ENCODE measurements at places on chromosomes 13 and 19.

DNA sequence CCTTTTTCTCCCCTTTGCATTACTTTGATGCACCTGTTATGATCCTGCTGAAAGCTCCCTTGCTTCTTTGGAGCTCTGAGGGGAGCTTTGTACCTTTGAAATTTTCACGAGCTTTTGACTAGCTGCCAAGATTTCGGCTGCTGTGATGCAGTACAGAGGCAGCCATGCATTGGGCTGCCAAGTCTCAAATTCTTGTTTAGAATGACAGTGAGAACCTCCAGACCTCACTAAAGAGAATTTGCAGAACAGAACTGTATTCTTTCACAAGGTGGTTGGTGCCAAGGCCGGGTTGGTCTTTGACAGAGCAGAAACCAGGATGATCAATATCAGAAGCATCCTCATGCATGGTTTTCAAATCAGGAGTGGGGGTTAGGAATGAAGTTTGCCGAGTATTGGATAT lies 414.8 kb downstream of the GPC5 start:
- DNase-seq = no peak

DNA sequence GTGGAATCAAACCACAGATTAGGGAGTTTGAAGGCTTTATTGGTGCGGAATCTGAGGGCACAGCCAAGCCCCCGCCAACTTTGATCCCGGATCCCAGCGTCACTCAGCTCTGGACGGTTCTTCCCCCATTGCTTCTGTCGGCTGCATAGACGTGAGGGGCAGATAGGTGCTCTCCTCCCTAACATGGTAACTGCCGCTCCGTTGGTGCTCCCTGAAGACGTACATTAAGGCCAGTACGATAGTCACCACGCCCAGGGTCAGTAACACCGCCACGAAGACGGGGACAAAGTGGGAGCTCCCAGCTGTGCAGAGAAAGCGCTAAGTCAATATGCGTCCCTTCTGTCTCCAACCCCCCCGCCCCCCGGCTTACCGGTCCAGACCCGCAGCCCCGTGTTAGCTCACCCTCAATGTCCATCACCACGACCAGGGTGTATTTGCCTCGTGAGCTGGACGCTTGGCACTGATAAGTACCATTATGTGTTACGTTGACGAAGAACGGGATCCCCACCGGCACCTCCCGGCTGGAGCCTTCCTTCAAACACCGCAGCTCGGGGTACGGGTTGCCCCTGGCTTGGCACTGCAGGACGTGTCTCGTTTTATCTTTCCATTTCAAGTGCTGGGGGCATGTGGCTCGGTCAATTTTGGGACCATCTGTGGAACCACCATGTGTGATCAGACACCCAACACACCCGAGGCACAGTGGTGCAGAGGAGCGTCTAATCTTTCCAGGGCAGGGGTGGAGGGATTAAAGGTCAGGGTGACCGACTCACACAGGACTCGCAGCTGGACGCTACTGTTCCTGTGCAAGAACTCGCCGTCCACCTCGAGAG lies 644 bp upstream of the RAVER1 start:
- DNase-seq = no peak

- no peak for DNase-seq
Measured at GRCh38 chr13:34103854-34104253, 285.9 kb downstream of the RFC3 start.

DNA sequence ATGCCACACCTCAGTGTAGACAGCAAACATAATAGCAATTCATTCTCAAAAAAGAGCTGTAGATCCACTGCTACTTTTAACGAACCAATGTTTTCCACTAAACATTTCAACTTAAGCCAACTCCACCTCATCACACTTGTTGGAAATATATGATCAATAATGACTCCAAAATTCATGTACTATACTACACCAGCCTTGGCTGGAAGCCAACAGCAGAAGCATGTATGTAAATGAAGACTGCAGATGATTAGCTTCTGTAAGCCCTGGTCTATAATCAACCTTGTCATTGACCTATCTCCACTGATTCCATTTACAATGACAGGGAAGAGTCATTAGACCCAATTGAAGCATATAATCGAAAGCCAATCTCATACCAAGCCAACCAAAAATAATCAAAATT lies 71.7 kb downstream of the STK24 start:
- no peak for DNase-seq

DNA sequence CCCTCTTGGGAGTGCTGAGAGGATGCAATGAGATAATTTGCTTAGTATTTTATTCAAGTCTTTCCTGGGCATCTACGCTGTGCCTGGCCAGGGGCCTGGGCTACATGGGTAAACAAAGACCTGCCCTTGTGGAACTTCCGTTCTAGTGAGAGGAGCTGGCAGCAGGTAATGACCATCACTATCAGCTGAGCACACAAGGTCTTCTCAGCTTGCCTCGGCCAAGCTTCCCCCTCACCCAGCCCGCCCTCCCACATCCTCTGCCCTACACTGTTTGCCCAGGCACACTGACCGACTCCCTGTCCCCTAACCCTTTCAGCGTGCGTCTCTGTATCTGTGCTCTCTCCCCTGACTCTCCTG lies 8.6 kb upstream of the FKRP start:
- DNase-seq = no peak

GRCh38 chr13:22235285-22235949 lies 564.5 kb downstream of the FGF9 start:
- DNase-seq = no peak

DNA sequence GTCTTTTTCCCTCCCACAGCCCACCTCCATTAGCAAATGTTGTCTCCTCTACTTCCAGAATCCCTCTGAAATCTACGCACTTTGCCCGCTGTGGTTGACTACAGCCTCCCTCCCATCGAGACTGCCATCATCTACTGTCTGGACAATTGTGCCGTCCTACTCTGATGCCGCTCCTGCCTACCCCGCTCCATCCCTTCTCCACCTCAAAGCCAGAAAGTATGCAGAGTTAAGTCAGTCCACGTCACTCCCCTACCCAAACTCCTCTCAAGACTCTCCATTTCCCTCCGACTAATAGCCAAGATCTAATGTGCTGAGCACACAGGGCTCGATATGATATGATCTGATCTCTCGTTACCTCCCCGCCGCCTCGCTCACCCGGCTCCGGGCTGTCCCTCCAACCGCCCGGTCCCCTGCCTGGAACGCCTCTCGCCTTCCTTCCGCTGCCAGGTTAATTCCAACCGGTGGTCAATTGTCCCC lies 556 bp downstream of the CACTIN start:
- no peak for DNase-seq

DNA sequence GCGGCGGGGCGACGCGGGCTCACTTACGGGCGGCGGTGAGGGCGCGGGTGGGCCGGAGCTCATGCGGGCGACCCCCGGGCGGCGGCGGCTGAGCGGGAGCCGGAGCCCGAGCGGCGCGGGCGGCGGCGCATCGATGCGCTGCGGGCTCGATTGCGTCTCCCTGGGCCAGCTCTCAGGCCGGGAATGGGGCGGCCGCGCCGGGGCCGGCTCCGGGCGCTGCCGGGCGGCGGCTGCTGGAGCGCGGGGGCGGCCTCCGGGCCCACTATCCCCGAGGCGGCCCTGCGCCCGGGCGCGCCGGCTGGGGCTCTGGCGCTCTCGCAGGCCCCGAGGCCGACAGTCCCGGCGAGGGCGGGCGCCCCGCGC lies 1.4 kb upstream of the TSHZ3 start:
- no peak for DNase-seq
